ENCODE measurements at places on chromosomes 6 and 20.
A peak's percentile ranks its signal among the peaks of the same experiment; 100 is the strongest.

DNA sequence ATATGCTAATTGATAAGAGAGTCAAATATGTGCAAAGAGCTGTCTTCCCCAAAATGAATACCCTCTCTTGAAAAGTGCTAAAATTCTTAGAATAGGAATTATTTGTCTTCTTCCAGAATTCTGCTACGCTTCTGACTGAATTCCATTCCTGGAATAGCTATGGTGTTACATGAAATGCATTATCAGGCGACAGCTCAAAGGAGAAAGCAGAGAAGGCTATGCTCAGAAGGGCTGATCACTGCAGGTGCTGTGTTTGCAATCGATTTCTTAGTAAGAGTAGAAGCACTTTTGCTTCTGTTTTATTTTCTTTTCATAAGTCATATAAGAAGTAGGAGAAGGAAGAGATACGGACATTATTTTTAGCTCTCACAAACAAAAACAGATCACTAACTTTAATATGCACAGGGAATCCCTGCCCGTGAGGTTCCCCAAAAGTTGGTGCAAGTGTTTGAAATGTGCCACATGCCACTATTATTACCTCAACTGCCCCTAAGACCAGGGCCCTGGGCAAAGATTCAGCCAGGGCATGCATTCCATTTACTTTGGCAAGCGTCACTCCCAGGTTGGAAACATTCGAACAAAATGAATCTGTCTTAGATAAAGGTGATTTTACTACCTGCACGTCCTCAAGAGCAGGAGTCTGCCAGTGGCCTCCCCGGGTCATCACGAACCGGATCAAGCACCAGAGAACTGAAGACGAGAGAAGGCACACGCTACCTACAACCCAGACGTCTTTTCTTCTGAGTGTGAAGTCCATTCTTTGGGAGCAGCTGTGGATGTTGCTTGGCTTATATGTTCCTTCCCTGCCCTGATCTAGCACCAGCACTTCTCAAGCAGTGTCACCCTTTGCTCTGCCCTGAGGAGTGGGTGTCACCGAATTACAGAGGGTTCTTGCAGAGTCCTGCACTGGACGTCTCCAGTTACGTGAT, 7.2 kb downstream of the MYLK4 start:
- DNase-seq, result no peak

DNA sequence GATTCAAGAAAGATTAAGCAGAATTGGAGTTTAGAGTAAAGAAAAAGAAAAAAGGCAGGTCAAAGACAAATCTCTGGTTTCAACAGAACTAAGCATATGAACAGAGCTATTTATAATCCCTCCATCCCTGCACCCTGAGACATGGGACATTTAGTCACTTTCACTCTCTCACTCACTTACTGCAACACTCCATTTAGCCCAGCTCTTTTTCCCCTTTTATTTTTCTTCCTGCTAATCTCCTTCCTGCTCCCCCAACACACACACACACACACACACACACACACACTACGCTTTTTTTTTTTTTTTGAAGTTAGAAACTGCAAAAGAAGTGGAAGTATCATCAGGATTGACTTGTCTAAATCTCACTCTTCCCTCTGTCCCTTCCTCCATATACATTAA, 45.1 kb upstream of the TBC1D7 start:
- DNase-seq, result no peak

DNA sequence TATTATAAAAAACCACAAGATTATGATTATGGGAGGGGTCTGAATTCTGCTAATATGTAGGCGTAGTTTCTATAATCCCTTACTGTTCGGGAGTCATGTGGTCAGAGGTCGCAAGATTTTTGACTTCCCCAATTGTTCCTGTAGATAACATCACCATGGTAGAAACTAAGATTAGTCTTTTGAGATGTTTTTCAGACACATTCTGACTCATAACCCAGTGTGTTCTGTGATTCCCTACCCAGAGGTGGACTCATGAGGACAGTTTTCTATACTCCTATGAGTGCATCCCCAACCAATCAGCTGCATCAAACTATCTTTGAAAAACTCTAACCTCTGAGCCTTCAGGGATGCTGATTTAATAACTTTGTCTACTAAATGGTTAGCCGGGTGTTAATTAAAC, 175.5 kb downstream of the RFPL4B start:
- no peak for DNase-seq

- DNase-seq, result no peak
These were observed 42.5 kb downstream of the HMGCLL1 start for GRCh38 chr6:55536391-55536956.

GRCh38 chr20:48265791-48266190, 480.5 kb upstream of the SULF2 start:
- DNase-seq, result no peak

- no peak for DNase-seq
These were observed 6.7 kb downstream of the RGS19 start for GRCh38 chr20:64072498-64073063.

DNA sequence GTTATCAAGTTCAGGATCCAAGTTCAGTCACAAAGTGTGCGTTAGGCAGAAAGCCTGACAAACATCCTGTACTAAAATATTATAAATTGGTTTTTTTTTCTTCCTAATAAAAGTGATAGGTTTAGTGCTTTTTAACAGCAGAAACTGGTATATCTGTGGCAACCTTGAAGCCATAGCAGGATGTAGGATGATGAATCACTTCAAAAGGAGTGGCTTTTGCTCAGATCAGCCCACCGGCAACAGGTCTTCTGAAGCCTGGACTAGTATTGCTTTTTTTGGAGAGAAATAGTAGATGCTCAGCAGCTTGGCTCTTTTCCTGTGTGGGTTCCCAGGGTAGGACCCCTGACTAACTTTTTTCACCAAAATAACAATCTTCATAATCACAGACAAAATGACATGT, 190.8 kb downstream of the EPM2A start:
- no peak for DNase-seq

- no peak for DNase-seq
These were observed 13.9 kb downstream of the TOMM6 start for GRCh38 chr6:41801380-41801779.

GRCh38 chr6:71452697-71453370, 164.2 kb downstream of the OGFRL1 start:
- no peak for DNase-seq

GRCh38 chr20:60255415-60255814, 297.2 kb downstream of the CDH26 start:
- no peak for DNase-seq

GRCh38 chr6:71410681-71411080, 122.1 kb downstream of the OGFRL1 start:
- no peak for DNase-seq

DNA sequence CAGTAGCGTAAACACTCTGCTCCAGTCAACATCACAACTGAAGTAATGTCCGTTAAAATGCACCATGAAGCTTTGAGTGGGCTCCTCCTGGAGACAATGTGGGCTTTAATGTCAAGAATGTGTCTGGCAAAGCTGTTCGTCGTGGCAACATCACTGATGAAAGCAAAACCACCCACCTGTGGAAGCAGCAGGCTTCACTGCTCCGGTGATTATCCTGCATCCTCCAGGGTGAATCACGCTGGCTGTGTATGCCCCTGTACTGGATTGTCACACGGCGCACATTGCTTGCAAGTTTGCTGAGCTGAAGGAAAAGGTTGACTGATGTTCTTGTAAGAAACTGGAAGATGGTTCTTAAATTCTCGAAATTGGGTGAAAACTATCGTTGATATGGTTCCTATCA, 128.5 kb downstream of the MOXD1 start:
- no peak for DNase-seq

GRCh38 chr20:14049111-14049510, 53.8 kb downstream of the MACROD2 start:
- DNase-seq, result no peak

GRCh38 chr6:89295981-89296380, 19.1 kb downstream of the GABRR2 start:
- no peak for DNase-seq

GRCh38 chr6:31609519-31610406, 5.3 kb upstream of the AIF1 start:
- DNase-seq, result no peak

GRCh38 chr6:74356391-74356790, 660.4 kb downstream of the CD109 start:
- DNase-seq, result no peak

- DNase-seq, result no peak
These were observed 19.6 kb downstream of the ELOVL4 start for GRCh38 chr6:79927758-79928157.

DNA sequence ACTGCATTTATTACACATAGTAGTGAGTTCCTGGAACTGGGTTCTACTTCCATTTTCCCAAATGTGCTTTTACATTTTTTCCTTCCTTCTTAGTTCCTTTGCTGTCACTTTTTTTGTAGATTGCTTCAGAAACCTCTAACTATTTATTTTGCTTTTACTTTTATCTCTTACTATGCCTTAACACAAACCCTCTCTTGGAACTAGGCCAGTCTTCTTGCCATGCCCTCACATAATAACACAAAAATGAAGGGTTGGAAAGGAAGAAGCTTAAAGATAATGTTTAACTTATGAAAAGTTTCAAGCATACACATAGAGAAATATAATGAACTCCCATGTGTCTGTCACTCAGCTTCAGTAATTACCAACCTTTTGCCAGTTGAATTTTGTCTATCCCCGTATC, 27.1 kb downstream of the TOP1 start:
- DNase-seq, result no peak

DNA sequence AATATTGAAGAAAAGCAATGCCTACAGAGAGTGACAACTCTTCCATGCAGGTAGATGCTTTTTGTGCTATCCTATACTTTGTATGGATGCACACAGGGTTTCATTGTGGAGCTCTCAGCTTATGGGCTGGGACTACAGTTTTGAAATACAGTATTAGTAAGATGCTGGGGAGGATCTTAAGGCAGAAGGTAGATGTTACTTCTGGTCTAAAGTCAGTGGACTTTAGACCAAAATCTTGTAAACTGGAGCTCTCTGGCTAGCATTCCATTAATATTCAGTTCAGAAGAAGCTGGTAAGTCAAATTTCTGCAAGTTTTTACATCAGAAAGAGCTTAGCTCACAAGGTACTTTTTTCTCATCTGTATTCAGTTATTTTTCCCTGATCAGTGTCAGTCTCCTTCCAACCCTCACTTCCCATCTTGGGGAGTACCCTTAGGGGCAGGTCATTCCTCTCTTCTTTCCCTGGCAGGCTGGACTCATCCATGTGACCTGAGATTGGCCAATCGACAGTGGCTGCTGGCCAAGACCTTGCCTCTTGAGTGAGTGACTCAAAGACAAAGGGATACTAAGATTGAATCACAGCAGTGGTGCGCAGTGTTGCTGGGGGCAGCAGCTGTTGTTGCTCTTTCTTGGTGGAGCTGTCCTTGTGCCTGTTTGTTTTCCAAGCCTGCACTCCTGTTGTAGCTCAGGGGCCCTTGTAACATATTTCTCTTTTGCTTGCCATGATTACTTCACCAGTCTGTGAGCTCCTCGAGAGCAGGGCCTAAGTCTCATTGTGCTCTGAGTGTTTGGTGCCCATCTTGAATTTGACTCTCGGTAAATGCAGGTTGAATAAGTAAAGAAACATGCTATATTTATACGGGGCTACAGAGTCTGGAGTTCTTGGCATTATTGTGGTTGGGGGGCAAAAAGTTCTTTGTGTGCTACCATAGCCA, 2.8 kb upstream of the PHF20 start:
- no peak for DNase-seq

- no peak for DNase-seq
These were observed 234.4 kb downstream of the SIM1 start for GRCh38 chr6:100230115-100230952.

DNA sequence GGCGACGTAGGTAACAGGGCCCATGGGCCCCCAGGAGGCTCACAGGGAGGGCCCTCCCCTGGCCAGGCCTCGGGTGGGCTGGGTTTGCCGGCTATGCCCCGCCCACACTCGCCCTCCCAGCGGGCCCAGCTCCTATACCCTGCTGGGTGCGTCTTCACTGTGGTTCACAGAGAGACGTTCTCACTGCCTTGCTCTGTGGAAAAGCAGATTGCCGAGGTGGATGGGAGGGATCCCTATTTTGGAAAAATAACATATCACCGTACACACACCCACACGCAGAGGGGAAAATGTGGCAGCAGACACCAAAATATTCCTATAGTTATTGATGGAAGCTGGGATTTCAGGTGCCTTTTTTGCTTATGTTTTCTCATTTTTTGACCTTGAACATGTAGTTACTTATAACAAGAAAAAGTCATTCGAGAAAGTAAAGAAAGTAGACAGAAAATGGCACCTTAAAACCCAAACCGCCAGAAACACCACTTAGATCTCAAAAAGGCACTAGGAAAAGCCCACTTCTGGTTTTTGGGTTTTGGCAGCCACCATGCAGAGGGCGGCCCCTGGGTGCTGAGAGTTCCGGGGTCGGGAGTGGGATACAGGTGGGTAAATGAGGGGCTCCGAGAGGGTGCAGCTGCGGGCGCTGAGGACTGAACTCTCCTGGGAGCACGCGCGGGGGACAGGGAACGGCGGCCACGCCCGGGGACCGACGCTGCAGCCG, 49.4 kb downstream of the TMEM242 start:
- DNase-seq, result peak; percentile 70

- no peak for DNase-seq
These were observed 764.9 kb upstream of the MMS22L start for GRCh38 chr6:98047871-98048270.

DNA sequence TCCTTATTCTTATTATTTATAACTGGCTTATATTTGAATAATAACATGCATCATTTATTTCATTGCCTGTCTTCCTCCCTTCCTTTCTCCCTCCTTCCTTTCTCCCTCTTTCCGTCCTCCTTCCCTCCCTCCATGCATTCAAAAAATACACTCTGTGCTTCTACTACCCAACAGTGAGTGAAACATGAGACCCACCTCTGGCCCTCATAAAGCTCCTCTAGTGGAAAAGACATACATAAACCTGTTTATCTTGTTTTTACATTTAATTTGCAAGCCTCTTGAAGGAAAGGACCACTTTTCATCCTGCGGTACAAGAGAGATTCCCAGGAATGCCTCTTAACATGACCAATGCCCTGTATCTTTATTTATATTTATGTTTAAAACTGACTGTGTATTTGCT, 21.8 kb upstream of the ISM1 start:
- no peak for DNase-seq

- DNase-seq, result no peak
These were observed 5.6 kb downstream of the CYP24A1 start for GRCh38 chr20:54167909-54168872.

- peak; percentile 40 for DNase-seq
These were observed 292.6 kb upstream of the MARCKS start for GRCh38 chr6:113564371-113565171.

DNA sequence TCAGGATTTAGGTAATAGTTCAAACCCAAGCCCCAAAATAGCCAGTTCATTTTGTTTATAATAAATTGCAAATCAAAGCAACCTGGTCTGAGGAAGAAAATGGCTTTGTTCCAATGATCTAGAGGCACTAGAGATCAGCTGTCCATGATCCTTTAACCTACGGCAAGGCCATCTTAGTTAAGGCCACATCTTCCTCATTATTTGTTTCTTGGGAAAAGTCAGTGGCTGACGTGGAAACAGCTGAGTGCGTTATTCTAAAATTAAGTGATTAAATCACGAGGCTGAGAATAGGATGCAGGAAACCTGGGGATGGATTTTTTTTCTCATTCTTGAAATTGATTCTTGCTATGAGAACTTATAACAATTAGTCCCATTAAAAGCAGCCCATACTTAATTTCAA, 10.1 kb upstream of the TENT5A start:
- DNase-seq, result no peak

Data from D721Med (cell line).